ENCODE measurements at places on chromosomes 6 and 20. TPM values are rescaled to one million over a fixed set of nuclear protein-coding genes. Genes with fewer than 3 reads are reported as not detected.

GRCh38 chr6:38509713-38510112 is 130.0 kb downstream of the BTBD9 start:
- H3K4me3 ChIP-seq = no peak overlapping the region
- H3K27me3 ChIP-seq = no peaks in the 10 kb centered on the region
- no peak for DNase-seq
- H3K36me3 ChIP-seq = no peaks in the 10 kb centered on the region

DNA sequence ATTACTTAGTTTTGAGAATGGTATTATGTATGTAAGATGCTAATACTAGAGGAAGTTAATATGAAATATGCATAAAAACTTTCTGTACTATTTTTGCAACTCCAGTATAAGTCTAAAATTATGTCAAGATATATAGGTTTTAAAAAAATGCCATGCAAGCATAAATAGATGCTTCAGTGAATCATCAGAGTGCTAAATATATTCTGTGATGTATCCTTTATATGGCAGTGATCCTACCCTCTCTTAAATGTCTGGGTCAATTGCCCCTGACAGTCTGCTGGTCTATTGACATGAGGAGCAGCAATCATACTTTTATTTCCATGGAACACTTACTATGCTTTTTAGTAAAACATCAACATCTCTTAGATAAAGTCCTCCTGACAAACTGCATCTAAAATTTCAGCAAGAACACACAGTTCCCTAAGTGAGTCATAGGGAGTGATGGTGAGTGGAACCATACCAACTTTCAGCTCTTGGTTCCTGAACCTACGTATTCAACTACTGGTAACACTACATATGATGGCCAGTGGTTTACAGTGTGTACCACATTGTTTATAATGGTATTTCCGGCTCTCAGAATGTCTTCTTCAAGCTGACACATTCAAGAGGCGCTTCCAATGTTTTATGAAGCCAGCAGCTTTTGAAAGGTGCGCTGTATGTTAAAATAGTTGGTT is 928.7 kb upstream of the GJE1 start:
- H3K27ac ChIP-seq = no peak overlapping the region
- no peak for DNase-seq
- no peaks in the 10 kb centered on the region for H3K27me3 ChIP-seq
- H3K4me1 ChIP-seq = no peaks in the 10 kb centered on the region
- H3K4me3 ChIP-seq = no peak overlapping the region

GRCh38 chr20:48897305-48898010 is 24.1 kb upstream of the ARFGEF2 start:
- peaks cover 2% of the 10 kb centered on the region for H3K27me3 ChIP-seq
- no peaks in the 10 kb centered on the region for H3K36me3 ChIP-seq
- no peak for DNase-seq
- no peaks in the 10 kb centered on the region for H3K4me1 ChIP-seq

- no peaks in the 10 kb centered on the region for H3K4me1 ChIP-seq
- no peak overlapping the region for H3K27ac ChIP-seq
- no peak for DNase-seq
- no peak overlapping the region for H3K4me3 ChIP-seq
- no peaks in the 10 kb centered on the region for H3K27me3 ChIP-seq
These were observed 125.2 kb upstream of the EYA4 start for GRCh38 chr6:133115946-133116345.

GRCh38 chr6:51960419-51960818 is 127.0 kb downstream of the PKHD1 start:
- DNase-seq = no peak
- peaks cover 4% of the 10 kb centered on the region for H3K27me3 ChIP-seq
- H3K36me3 ChIP-seq = no peaks in the 10 kb centered on the region
- H3K4me3 ChIP-seq = no peak overlapping the region
- no peaks in the 10 kb centered on the region for H3K4me1 ChIP-seq

GRCh38 chr20:32651537-32651936 is 22.2 kb downstream of the C20orf203 start:
- H3K27ac ChIP-seq = no peak overlapping the region
- H3K4me1 ChIP-seq = peaks cover 5% of the 10 kb centered on the region
- DNase-seq = no peak
- no peak overlapping the region for H3K4me3 ChIP-seq

DNA sequence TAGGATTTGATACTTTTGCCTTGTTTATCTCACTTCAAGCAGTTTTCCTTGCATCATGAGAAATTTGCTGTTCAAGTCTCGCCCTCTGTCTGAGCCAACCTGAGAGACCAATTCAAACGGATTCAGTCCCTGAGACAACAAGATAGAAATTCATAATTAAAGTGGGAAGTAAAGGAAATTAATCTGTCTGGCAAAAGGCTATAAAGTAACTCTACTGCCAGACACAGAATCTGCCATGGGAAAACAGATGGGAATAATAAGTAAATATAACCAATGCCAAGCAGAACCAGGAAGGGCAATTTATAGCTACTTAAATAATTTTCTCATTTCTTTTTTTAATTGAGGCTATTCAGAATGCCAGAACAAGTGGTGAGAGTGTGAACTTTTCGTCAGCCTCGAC is 239.6 kb downstream of the TFAP2C start:
- H3K4me1 ChIP-seq = no peaks in the 10 kb centered on the region
- no peak overlapping the region for H3K27ac ChIP-seq
- no peak overlapping the region for H3K4me3 ChIP-seq
- no peak for DNase-seq

- DNase-seq = peak; percentile 6
- H3K4me3 ChIP-seq = peak overlapping the region; percentile 33
- peaks cover 2% of the 10 kb centered on the region for H3K27me3 ChIP-seq
- peaks cover 3% of the 10 kb centered on the region for H3K4me1 ChIP-seq
- H3K36me3 ChIP-seq = no peaks in the 10 kb centered on the region
These were observed 36.1 kb downstream of the PSMB1 start for GRCh38 chr6:170516783-170517616.

GRCh38 chr20:63409834-63410435 is 48.8 kb upstream of the CHRNA4 start:
- no peak for DNase-seq
- H3K27ac ChIP-seq = no peak overlapping the region
- H3K4me3 ChIP-seq = no peak overlapping the region
- no peaks in the 10 kb centered on the region for H3K27me3 ChIP-seq
- no peaks in the 10 kb centered on the region for H3K36me3 ChIP-seq
- no peaks in the 10 kb centered on the region for H3K4me1 ChIP-seq

GRCh38 chr6:49980898-49981297 is 11.5 kb upstream of the DEFB113 start:
- H3K36me3 ChIP-seq = no peaks in the 10 kb centered on the region
- H3K4me3 ChIP-seq = no peak overlapping the region
- no peaks in the 10 kb centered on the region for H3K27me3 ChIP-seq

- H3K4me1 ChIP-seq = peaks cover 5% of the 10 kb centered on the region
- no peak for DNase-seq
- H3K27me3 ChIP-seq = no peaks in the 10 kb centered on the region
These were observed 41.2 kb downstream of the PTPRK start for GRCh38 chr6:128479048-128479666.

DNA sequence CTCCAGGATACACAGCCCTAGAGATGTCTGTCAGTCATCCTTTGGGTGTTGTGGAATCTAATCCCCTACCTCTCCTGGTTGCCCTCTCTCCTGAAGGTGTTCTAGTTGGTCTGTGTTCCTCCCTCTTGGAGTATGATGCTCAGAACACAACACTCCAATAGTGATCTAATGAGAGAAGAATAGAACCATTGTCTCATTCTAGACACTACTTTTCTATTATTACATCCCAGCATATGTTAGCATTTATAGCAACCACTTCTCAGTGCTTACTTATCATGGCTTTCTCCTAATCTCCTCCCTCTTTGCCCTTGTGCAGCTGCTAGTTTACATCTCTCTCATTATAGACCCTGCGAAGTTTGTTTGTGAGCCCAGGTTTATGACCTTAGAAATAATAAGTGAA is 109.0 kb downstream of the UNC5CL start:
- H3K36me3 ChIP-seq = no peaks in the 10 kb centered on the region
- H3K27me3 ChIP-seq = peaks cover 10% of the 10 kb centered on the region
- H3K4me3 ChIP-seq = no peak overlapping the region
- DNase-seq = no peak
- no peak overlapping the region for H3K27ac ChIP-seq
- no peaks in the 10 kb centered on the region for H3K4me1 ChIP-seq

DNA sequence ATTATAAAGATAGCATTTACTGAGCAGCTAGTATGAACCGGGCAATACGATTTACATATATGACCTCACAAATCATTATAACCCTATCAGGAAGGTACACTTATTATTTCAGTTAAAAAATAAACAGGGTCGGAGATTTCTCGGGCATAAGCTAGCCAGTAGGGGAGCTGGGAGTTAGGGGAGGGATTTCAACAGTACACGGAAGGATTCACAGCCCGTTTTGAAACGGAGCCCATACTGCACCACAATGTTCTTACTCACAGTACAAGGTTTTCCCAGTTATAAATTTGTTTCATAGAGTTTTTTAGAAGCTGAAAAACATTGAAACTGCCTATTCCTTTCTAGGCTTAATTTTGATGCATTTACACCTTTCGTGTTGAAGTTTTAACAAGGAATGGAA is 607.1 kb downstream of the HDGFL1 start:
- H3K27me3 ChIP-seq = no peaks in the 10 kb centered on the region
- H3K4me1 ChIP-seq = no peaks in the 10 kb centered on the region
- no peak overlapping the region for H3K4me3 ChIP-seq
- H3K27ac ChIP-seq = no peak overlapping the region

DNA sequence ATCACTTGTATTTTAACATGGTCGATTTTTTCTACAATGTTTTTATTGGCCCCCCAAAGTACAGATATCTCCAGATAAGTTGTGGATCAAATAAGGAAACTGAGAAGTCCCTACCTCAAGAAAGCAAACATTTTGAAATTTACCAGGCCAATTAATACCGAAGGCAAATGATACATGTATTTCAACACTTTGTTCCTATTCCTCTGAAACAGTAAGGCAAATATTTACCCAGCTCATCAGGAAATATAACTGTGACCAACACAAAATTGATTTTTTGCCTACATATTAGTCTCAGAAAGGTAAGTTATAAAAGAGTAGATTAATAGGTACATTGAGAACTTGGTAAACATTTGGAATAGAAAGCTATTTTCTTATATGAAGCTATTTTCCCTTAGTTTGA is 51.3 kb upstream of the ADGRF5 start:
- no peak for DNase-seq
- no peak overlapping the region for H3K27ac ChIP-seq
- no peaks in the 10 kb centered on the region for H3K4me1 ChIP-seq
- no peak overlapping the region for H3K4me3 ChIP-seq
- no peaks in the 10 kb centered on the region for H3K27me3 ChIP-seq
- H3K36me3 ChIP-seq = no peaks in the 10 kb centered on the region

DNA sequence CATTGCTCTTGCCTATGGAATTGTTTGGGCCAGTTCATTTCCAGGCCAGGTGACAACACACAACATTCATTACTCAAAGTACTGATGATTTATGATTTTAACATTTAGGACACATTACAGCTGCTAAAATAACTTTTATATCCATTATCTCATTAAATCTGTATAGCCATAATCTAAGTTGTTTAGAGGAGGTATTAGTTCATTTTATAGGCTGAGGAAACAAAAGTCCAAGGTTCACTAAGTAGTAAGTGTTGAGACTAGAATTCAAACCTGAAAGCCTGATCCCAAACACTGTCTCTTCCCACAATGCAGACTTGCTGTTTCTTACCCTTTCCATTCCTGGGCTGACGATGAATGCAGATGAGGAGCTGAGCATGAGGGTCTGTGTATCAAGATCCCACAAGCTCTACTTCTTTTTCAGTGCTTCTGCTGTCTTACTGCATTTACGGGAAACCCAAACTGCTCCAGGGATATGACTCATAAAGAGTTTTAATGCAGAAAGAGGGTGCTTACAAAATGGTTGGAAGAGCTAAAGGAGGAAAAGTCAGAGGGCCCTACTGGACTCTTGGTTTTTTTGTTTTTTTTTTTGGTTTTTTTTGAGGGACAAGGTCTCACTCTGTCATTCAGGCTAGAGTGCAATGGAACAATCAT is 17.9 kb downstream of the TENT5A start:
- H3K36me3 ChIP-seq = no peaks in the 10 kb centered on the region
- DNase-seq = no peak
- no peaks in the 10 kb centered on the region for H3K27me3 ChIP-seq
- H3K4me3 ChIP-seq = no peak overlapping the region
- H3K27ac ChIP-seq = no peak overlapping the region

GRCh38 chr6:147506704-147507114 is 1.8 kb upstream of the SAMD5 start:
- H3K36me3 ChIP-seq = no peaks in the 10 kb centered on the region
- no peak overlapping the region for H3K4me3 ChIP-seq
- peaks cover 21% of the 10 kb centered on the region for H3K27me3 ChIP-seq
- DNase-seq = no peak

DNA sequence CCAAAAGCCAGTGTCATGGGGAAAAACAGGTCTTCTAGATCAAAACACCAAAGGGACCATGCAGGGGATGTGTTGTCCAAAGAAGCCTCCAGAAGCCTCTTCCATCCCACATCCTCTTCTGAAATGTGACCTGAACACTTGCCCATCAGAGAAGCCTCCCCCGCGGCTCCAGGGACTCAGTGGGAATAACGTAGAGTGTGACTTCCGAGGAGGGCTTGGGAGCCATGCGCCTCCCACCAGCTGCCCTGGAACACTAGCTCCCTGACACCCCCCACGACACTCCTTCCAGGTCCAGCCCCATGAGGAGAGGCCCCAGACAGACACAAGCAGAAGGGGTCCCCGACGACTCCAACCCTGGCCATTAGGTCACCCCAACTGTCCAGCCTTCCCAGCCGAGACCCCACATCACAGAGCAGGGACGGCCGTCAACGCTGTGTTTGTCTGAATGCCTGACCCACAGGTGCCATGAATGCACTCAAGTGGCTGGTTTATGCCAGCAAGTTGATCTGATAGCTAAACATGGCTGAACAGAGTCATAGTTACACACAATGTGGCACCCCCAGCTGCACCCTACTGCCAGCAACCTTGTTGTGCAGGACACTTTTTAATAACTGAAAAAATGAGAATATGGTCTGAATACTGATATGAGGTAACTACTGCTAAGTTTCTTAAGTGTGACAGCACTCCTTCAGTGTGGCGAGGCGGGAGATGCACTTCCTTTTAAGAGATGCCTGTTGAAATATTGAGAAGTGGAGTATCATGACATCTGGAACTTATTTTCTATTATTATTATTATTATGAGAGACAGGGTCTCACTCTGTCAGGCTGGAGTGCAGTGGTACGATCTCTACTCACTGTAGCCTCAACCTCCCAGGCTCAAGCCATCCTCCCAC is 58.0 kb downstream of the GINS1 start:
- no peak overlapping the region for H3K4me3 ChIP-seq
- H3K27ac ChIP-seq = no peak overlapping the region
- no peaks in the 10 kb centered on the region for H3K36me3 ChIP-seq
- no peak for DNase-seq
- H3K4me1 ChIP-seq = no peaks in the 10 kb centered on the region
- H3K27me3 ChIP-seq = no peaks in the 10 kb centered on the region

DNA sequence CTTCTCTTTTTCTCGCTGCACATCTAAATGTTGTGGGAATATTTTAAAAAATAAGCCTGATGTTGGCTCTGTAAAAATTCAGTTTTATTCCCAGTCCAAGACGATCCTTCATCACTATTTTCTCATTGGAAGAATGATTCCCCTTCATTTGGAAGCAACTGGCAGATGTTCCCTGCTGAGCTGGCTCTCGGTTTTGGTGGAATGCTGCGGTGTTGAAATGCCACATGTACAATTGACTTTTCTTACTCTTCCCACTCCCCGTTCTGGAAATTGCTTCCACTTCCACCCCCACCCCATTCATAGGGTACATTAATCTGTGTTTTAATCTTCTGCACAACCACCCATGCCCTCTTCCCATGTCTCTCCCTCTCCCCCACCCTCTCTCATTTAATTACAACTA is 496.3 kb upstream of the MAP3K7 start:
- H3K4me3 ChIP-seq = no peak overlapping the region
- no peak overlapping the region for H3K27ac ChIP-seq
- no peaks in the 10 kb centered on the region for H3K36me3 ChIP-seq
- no peaks in the 10 kb centered on the region for H3K27me3 ChIP-seq

OTOR gene
- polyA plus RNA-seq = not detected

RAET1E gene
- not detected for polyA plus RNA-seq

SAPCD1 gene
- polyA plus RNA-seq = not detected

CST11 gene
- polyA plus RNA-seq = not detected

KAT14 gene
- polyA plus RNA-seq = 14.7 TPM

Data from CD4-positive, CD25-positive, alpha-beta regulatory T cell (primary cell).